Activated CD4-positive, alpha-beta T cell treated with anti-CD3 and anti-CD28 coated beads, Interleukin-2, amount 10 ng/mL, durations not matched to agents 24 days and 14 days (primary cell): ENCODE measurements at places on chromosomes 5 and 9.

DNA sequence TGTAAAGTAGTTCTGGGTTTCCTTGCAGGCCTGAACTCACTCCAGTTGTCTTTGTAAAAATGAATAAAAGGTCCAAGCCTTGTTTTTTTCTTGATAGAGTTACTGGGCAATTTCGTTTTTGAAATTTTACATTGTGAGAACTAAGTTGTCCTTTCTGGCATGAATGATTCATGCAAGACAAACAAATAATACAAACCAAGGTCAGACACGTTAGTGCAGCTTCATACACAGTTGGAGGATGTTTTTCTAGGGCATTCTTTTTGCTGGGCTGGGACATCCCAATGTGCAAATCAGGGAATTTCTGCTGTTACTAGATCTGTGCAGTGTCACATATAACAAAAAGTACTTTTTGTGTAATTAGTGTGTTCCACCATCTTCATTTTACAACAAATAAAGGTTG is 96.0 kb downstream of the MEGF10 start:
- no peak for DNase-seq

GRCh38 chr5:125610892-125611291 is 812.3 kb upstream of the GRAMD2B start:
- no peak for DNase-seq

GRCh38 chr5:74192606-74193299 is 447.8 kb downstream of the ENC1 start:
- no peak for DNase-seq

DNA sequence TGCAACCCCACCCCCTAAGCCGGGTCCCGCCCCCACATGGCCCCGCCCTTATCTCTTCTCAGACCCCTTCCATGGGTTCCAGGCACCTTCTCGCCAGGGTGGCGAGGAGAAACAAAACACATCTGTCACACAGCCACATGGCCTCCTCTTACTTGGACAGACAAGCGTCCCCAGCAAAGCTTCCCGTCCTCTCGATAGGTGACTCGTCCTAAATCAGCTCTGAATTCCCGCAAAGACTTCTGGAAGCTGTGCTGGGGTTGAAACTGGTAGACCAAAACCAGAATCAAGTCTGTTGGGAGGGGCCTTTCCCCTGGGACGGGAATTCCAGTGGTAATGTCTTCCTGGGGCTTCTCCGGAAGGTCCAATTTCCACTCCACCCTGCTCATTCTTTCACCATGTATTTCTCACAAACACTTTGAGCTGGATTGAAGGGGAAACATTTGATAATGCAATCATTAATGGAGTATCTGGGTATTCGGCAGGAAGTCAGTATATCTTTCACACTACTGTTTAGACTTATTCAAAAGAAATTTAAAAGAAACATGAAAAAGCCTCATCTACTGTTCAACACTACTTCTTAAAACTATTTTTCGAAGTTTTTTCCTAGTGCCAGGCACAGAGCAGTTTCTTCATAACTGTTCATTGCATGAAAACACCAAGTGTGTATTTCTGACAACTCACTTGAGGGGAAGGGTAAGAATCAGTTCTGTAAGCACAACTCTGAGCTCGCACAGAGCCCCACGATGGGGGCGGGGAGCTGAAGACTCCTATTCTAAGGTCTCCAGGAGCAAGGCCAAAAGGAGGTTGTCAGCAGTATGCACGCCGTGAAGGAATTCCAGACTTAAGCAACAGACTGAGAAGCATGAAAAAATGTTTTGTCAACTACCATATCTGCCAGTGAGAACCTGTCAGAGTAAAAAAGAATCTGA is 644 bp upstream of the CTNNAL1 start:
- DNase-seq: no peak

- no peak for DNase-seq
Observed at GRCh38 chr5:176532795-176533194, 4.4 kb downstream of the RNF44 start.

DNA sequence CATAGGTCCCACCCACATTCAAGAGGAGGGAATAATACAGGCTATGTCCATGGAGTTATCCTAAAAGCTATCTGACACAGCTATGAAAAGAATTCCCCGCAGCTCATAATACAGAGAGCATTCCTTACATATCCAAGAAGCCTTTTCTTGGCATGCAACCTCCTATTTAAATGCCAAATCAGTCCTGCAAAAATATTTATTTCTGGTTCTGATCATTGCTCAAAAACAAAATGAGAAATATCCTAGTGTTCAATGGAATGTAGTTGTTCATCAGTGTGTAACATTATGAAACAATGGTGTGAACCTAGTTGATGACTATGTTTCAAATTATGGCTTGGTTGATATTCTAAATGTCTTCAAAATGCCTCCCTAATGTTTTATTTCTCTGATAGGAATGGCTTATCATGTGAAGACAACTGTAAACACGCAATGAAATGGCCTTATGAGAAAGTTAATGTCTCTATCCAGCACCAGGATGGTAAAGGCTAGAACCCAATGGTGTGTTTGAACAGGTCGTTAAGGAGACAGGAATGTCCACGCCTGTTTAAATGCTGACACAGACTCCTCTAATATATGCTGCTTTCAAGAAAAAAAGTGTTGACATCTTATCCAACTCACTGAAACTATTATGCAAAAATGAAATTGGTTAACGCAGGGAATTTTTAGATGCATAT is 126.7 kb upstream of the CDH6 start:
- DNase-seq: no peak

DNA sequence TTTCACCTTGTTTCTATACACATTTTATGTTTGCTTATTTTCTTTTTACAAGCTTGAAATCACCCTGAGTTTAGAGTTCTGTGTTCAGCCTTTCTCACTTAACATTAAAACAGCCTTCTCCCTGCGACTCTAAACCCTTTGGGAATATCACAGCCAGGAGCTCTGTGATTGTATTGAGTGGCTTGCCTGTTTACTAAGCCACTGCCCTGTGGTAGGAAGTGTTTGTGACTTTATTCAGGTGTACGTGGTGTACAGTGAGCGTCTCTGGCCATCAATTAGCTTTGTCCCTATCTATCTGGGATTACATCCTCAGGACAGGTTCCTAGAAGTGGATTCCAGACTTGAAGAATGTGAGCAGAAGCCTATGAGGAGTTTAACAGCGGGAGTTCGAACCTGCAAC is 11.0 kb upstream of the NEURL1B start:
- no peak for DNase-seq

DNA sequence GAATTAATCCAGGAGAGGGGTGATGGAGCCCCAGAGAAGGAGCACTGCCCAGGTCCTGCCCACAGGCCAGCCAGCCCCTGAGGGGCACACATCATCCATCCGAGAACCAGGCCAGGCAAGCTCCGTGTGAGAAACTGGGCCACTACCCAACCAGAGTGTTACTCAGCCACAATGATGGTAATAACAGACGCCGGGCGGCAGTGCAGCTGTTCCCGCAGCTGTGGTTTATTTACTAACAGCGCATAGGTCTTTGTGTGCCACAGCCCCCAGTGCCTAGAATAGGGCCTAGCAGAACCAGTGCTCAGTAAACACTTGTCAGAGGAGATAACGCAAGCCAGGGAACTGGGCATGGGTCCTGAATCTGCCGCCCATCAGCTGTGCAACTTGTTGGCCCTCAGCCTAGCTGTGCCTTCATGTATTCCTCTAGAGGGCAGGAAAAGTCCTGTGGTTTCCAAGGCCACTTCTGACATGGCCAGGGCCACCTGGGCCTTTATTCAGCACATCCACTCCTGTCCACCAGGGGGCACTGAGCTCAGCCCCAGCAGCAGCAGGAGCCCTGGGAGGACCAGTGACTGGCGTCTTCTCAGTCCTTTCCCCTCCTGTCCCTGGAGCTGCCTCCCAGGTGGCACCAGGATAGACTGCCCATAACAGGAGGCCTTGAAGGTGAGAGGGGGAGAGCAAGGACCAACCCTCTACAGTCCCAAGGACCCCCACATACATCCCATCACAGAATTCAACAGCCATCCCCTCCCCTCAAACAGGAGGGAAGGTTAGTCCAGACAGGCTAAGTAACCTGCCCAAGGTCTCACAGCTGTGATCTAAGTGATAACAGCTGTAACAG is 2.1 kb downstream of the MXD3 start:
- DNase-seq: peak; percentile 93

- DNase-seq: peak; percentile 77
Observed at GRCh38 chr9:72524820-72525540, 3.6 kb downstream of the TMC1 start.

DNA sequence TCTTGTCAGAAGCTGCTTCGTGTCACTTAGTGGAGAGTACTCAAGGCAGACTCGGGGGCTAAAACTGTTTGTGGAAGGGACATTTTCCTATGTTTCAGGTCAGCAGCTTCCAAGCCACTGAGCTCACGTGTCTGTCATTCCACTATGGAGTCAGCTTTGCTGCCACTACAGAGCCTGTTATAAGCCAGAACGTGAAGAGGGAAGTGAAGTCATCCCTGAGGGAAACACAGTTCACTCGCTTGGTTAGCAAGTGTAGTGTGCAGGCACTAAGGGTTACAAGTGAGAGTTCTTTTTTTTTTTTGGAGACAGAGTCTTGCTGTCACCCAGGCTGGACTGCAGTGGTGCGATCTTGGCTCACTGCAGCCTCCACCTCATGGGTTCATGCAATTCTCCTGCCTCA is 24.5 kb upstream of the LTC4S start:
- DNase-seq: no peak
